ENCODE measurements at places on chromosomes 4 and X.

GRCh38 chr4:6437826-6438238 lies 34.6 kb downstream of the PPP2R2C start:
- DNase-seq = no peak

GRCh38 chr4:135949931-135950330 lies 1582.4 kb downstream of the PCDH18 start:
- DNase-seq = no peak

- no peak for DNase-seq
Observed at GRCh38 chr4:20496068-20496467, 204.2 kb upstream of the PACRGL start.

DNA sequence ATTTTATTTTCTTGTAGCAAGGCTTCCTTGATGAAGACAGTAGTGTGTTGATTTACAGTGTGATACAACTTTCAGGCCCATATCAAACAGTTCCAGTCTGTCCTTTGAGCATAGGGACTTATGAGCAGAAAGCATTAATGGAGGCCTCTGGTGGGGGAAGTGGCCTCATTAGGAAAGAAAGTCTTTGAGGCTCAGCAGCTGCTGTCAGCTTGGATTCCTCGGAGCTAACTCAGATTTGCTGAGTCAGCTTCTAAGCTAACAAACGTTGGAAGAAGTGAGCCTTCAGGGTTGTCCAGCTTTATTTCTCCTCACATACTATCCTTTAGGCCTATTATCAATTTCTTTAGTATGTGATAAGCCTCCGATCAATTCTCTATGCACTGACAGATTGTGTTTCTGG lies 15.8 kb upstream of the SFRP2 start:
- no peak for DNase-seq

GRCh38 chr4:5878359-5878758 lies 14.5 kb downstream of the CRMP1 start:
- no peak for DNase-seq

GRCh38 chrX:11585174-11585573 lies 80.5 kb downstream of the ARHGAP6 start:
- no peak for DNase-seq

GRCh38 chr4:187108845-187109244 lies 385.2 kb upstream of the FAT1 start:
- DNase-seq = no peak

GRCh38 chr4:134278675-134279074 lies 77.1 kb upstream of the PABPC4L start:
- DNase-seq = no peak

- no peak for DNase-seq
Observed at GRCh38 chr4:181350615-181351415, 892.4 kb upstream of the TENM3 start.

DNA sequence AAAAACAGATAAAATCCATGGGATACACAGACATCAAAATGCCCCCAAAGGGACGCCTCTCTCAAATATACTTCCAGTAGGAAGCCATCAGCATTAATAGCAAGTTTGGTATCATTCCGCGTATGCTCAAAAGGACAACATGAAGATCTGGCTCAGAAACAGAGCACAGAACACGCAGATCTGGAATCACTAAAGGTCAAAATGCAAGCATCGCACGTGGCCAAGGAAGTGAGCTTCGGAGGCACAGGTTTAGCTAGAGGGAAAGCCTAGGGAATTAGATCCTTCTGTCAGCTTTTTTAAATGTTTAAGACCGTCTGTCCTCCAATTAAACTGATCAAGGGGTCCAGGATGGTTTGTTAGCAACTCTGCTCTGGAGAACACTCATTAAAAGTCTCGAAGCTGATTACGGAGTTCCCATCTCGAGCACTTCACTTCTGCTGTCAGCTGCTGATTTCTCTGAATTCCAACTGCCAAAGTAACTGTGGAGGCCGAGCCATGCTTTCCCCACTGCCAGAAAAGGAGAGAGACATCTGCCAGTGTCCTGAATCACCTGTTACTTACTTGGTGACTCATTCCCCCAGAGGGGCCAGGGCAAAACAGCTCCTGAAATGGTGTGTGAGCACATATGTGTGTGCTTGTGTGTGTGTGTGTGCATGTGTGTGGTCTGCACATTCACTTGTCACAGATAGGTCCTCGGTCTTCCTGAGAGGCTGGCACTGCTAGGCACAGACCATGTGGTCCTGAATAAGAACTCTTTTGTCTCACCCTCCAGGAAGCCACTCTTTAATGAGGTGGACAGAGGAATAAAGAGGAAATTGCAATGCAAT lies 177.7 kb upstream of the PPARGC1A start:
- DNase-seq = no peak

GRCh38 chr4:94469221-94469784 lies 17.6 kb downstream of the PDLIM5 start:
- no peak for DNase-seq

GRCh38 chrX:135923353-135923752 lies 29.8 kb downstream of the SAGE1 start:
- DNase-seq = no peak

DNA sequence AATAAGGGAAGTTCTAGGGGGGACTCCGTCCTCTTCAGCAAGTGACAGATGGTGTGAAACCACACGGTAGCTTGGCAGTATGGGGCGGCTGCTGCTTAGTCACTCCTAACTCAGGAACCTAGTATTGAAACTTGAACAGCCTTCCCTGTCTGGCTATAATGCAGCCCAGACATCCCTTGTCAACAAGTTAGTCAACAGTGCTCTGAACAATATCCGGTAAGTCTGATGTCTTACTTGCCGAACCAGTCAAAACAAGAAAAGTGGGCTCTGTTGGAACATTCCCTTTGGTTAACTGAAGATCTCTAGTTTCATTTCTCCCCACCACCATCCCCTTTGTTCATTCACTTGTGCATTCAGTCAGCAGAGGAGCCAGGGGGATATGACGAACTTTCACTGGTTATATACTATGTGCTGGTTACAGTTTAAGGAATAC lies 18.7 kb upstream of the CXCL13 start:
- DNase-seq = no peak

GRCh38 chr4:24551492-24552289 lies 32.7 kb downstream of the DHX15 start:
- no peak for DNase-seq

DNA sequence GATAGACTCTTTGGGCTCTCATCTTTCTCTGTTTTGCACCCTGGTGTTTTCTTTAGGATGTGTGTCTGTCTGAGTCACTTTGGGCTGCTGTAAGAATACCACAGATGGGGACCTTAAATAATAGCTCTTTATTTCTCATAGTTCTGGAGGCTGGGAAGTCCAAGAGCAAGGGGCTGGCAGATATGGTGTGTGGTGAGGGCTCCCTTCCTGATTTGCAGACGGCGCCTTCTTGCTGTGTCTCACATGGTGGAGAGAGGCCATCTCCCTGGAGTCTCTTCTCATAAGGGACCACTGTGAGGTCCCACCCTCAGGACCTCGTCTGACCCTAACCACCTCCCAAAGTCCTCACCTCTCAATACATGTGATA lies 93.7 kb upstream of the ADRA2C start:
- DNase-seq = no peak

DNA sequence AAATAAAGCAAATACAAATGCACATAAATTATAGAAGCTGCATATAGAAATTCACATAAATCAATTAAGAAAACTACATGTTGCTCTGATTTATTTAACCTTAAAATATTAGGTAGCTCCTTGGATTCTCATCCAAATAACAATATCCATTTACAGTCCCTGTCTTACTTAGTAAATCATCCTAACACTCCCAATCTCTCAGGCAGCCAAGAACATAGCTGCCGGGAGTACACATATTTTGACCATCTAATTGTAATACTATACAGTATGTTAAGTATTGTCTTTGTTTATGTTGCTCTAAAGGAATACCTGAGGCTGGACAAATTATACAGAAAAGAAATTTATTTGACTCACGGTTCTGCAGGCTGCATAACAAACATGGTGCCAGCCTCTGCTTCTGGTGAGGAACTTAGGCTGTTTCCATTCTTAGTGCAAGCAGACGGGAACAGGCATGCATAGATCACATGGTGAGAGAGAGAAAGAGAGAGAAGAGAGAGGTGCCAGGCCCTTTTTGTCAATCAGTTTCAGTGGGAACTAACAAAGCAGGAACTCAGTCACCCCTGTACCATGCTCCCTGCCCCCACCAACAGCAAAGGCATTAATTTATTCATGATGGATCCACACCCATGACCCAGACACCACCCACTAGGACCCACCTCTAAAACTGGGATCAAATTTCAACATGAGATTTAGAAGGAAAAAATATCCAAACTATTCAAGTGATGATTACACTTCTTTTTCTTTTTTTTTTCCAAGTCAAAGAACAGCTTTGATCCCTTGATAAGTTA lies 614.8 kb upstream of the TECRL start:
- DNase-seq = no peak

DNA sequence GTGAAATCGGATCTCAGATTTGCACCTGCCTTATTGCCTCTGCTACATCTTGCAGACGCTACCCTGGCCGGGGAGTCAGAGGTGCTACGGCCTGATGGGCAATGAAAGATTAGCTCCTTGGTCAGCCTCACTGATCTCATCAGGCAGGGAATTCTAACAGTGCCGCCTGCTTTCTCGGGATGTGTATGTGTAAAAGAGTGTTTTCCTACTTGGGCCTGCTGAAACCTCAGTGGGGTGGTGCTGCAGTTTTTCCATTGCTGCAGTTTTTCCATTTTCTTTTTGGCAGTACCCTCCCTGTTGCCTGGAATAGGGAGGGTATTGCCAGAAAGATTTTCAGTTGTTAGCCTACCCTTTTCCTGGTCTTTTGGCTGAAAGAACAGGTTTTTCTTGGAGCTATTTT lies 117.5 kb downstream of the CDKL5 start:
- DNase-seq = no peak

DNA sequence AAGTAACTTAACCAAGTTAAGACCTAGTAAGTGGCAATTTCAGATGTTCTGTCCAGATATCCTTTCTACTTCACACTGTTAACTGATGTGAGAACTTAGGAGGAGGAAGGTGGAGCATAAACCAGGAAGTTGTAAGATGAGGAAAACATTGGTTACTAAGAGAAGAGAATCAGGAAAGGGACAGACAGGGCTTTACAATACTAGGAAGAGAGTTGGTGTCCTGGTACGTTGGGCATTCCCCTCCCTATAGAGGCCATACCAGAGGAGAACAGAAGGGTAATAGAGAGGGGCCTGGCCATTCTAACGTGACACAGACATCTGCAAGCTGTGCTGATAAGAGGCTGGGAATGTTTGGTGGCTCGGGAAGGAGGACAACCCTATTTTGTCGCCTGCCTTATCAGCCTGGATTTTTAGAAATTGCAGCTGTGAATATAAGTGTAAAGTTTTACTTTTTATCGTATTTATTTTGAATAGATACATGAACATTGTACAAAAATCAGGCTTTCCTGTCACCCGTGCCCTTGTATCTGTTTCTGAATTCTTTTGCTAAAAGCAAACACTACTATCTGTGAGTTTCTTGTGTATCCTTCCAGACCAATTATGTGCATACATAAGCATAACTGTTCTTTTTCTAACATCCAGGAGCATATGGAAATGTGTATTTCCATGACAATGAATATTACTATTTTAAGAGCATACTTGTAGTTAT lies 53.5 kb upstream of the HPRT1 start:
- no peak for DNase-seq

DNA sequence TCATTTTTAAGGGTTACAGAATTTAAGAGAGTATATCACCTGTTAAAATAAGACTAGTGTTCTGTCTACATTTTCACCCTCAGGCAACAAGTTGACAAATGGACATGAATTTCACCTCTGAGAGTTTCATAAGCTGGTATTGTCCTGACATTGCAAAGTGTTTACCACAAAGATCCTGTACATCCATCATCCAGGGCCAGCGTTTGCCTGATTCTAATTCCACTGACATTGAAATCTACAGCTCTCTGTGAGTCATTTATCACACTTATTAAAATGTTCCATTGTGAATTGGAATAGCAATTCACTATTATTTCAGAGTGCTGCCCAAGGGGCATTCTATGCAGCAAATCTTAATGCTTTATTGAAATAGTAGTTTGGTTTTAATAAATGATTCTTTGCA lies 1499.4 kb upstream of the PCDH7 start:
- DNase-seq = no peak

- DNase-seq = no peak
Observed at GRCh38 chr4:41949531-41949930, 14.3 kb downstream of the TMEM33 start.

GRCh38 chr4:95105112-95105511 lies 347.4 kb downstream of the BMPR1B start:
- no peak for DNase-seq

DNA sequence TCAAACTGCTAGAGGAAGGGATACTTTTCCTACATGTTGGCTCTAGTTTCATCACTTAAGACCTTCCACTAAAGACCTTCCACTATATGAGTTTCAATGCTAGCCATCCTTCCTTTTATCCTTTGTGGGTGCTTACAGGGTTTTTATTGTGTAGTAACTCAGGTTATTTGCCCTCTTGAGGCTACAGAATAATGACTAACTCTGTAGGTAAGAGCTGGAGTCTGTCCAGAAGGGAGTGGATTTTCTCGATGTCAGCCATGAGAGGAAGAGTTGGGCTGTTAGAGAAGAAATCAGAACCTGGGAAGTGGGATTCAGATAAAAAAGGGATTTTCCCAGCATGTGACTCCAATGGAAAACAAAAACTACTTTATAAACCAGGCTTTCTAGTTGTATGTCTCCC lies 27.5 kb upstream of the HERC5 start:
- DNase-seq = no peak

- no peak for DNase-seq
Observed at GRCh38 chr4:24611575-24611974, 27.2 kb upstream of the DHX15 start.

GRCh38 chr4:165368114-165368513 lies 10.7 kb upstream of the CPE start:
- no peak for DNase-seq

- no peak for DNase-seq
Observed at GRCh38 chr4:28772066-28772465, 1911.4 kb downstream of the STIM2 start.

- DNase-seq = no peak
Observed at GRCh38 chr4:70713453-70714078, 8.2 kb upstream of the RUFY3 start.

DNA sequence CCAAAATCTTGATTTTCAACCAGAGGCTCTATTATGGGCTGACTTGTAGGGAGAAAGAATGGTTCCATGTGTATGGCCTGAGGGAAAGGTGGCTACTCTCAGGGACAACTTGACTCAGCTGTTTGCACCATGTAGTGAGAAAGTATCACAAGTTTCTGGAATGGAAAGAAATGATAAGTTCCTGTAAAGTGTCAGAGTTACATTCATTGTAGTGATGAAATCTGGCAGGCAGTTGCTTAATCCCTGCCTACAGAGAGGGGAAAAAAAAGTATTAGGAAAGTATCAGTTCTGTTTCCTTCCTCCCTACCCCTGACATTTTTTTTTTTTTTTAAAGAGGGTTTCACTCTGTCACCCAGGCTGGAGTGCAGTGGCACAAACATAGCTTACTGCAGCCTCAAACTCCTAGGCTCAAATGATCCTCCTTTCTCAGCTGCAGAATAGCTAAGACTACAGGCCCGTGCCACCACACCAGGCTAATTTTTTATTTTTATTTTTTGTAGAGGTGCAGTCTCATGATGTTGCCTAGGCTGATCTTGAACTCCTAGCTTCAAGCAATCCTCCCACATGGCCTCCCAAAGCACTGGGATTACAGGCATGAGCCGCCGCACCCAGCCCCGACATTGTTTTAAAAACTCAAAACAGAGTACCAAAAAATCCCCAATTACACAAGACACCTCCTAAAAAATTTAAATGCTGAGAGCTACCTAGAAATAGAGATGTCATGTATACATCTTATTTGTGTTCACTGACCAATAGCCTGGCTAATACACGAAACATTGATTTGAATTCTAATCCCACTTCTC lies 4.8 kb upstream of the FBXL5 start:
- no peak for DNase-seq

GRCh38 chr4:17770845-17771244 lies 10.6 kb downstream of the FAM184B start:
- no peak for DNase-seq

GRCh38 chrX:67536564-67536963 lies 7.3 kb upstream of the AR start:
- no peak for DNase-seq

All from NCI-H2227 treated with DMSO at 0.1 percent for 48 hours (cell line).